ENCODE measurements at places on chromosomes 2 and 18.

DNA sequence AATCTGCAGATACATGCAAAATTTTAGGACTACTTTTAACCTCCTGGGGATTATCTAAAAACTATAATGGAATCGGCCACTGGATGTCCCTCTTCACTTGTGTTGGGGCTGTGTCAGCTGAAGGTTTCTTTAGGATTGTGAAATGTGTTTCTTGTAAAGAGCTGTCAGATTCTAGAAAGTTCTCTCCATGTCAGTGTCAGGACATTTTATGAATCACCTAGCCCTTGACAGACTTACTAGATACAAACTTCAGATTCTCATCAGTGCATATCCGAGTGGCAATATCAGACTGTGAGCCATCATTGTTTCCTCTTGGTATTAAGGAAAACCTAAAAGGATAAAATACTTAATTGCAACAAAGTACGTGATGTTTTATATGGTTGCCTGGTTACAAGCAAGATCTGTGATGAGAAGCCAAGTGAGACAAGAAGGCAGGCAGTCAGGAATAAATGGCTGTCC, 107.3 kb downstream of the CPS1 start:
- DNase-seq, result no peak

GRCh38 chr2:69950241-69950640, 11.2 kb downstream of the ASPRV1 start:
- DNase-seq, result no peak

DNA sequence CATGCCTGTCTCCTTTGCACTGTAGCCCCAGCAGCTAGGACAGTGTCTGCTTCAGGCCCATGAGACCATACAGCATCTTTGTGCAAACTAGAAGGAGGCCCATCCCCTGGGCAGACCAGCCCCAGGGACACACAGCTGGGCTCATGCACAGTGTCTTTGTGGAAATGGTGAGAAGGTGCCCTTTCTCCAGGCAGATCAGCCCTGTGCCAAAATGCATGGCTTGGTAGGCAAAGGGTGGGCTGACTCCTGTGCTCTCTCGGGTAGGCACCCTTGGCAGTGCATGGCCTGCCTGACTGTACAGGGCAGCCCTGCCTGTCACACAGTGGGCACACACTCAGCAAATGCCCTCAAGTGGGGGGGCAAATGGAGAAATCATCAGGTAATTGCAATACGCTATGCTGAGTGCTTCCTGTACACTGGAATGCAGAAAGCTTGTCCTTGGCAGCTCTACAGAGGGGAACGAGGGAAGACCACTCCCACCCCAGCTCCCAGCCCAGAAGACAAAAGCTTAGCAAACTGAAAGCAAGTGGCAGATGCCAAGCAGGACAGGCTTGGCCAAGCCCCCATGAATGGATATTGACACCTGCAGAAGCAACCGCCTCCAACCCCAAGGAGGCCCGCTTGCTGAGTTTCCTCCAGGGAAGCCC, 21.6 kb downstream of the TNS1 start:
- DNase-seq, result no peak

DNA sequence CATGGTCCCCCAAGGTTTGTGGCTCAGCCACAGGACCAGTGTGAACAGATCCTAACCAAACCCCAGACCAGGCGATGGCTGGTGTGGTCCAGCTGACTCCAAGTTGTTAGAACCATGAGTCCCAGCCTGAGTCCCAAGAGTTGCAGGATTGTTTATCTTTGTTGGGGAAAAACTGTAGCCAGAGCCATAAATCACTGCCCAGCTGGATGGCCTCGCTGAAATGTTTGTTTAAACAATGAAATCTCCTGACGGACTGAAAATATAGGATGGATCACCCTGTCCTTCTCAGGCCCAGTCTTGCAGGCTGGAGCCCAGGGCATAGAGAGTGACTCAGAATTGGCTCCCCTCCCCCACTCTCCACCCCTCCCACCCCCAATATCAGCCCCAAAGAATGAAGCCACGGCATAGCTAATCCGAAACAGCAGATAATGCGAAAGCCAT, 36.4 kb downstream of the PKDCC start:
- DNase-seq, result no peak

- peak; percentile 26 for DNase-seq
Measured at GRCh38 chr2:39728941-39729351, 50.1 kb downstream of the THUMPD2 start.

- DNase-seq, result no peak
Measured at GRCh38 chr2:224982226-224982625, 60.0 kb downstream of the DOCK10 start.

- no peak for DNase-seq
Measured at GRCh38 chr2:193929131-193929530, 1727.9 kb upstream of the SLC39A10 start.

DNA sequence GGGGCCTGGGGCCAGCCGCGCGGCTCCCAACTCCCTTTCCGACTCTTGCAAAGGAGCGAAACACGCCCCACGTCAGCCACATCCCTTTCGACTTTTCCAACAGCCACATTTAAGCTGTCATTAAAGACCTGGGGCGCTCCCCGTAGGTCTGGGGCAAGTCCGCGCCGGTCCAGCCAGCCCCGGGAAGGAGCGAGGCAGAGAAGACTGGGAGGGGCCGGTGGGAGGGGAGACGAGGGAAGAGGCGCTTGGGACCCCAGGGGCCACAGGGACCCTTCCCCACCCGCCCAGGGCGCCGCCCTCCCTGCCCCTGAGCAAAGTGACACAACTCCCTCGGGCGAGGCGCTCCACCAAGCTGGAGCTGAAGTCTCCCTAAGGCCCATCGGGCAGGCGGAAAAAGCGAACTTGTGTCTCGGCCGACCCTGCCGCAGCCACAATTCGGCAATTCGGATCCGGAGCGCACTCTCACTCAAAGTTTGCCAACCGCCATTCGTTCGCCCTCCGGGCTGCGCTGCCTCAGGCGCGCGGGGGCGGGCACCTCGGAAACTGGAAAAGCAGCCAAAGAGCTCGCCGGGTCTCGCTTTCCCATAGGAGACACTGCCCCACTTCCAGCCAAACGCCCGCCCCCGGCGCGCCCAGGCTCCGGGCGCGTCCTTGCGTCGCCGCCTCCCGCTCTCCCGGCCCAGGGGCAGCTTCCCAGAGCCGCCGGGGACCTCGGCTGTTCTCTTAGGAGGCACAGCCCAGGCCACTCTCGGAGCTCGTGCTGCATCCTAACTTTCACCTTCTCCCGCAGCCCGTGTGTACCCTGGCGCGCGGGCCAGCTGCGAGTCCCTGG, 1.1 kb upstream of the KCTD1 start:
- DNase-seq, result no peak

GRCh38 chr2:10356439-10356811, 53.7 kb downstream of the HPCAL1 start:
- no peak for DNase-seq

- no peak for DNase-seq
Measured at GRCh38 chr2:15673919-15674636, 82.4 kb downstream of the DDX1 start.

- DNase-seq, result no peak
Measured at GRCh38 chr2:73013936-73014335, 57.6 kb downstream of the SFXN5 start.

All from stimulated activated CD4-positive, alpha-beta T cell treated with anti-CD3 and anti-CD28 coated beads, Interleukin-12 subunit alpha, Interleukin-12 subunit beta, amount 100 ng/mL, for 4 hours (primary cell).